Stimulated activated CD8-positive, alpha-beta memory T cell treated with anti-CD3 and anti-CD28 coated beads, Interleukin-2, amount 100 ng/mL, for 1 hour (primary cell): ENCODE measurements at places on chromosomes 5 and 9.

GRCh38 chr5:10595672-10596309, 31.9 kb downstream of the ANKRD33B start:
- DNase-seq, result no peak

DNA sequence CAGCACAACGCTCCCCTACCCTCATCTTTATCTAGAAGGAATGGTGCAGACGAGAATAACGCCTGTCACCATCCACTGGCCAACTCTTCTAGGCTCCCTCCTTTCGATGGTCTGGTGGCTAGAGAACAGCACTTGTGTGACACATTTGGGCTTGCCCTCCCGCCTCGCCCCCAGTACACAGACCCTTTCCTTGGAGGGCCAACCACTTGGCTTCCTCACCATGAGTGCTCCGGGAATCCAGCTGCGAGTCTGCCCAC, 1.4 kb downstream of the GNAQ start:
- no peak for DNase-seq

DNA sequence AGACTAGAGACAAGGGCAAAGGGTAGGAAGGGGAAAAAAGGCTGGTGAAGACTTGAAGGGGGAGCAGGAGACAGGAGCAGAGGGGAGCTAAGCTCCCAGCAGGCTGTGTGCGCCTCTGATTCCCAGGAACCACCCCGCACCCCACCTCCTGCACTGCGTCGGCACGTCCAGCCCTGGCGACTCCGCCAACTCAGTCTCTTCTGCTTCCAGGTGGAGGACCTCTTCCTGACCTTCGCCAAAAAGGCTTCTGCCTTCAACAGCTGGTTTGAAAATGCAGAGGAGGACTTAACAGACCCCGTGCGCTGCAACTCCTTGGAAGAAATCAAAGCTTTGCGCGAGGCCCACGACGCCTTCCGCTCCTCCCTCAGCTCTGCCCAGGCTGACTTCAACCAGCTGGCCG, 30.5 kb downstream of the DYNC2I2 start:
- DNase-seq, result no peak

DNA sequence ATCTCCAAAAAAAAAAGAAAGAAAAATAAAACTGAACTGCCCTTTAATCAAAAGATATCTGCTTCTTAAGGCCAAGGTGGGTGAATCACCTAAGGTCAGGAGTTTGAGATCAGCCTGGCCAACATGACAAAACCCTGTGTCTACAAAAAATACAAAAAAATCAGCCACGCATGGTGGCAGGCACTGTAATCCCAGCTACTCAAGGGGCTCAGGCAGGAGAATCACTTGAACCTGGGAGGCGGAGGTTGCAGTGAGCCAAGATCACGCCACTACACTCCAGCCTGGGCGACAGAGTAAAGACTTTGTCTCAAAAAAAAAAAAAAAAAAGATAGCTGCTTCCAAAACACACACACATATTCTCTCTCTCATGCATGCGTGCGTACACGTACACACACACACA, 17.8 kb downstream of the SCAI start:
- no peak for DNase-seq

DNA sequence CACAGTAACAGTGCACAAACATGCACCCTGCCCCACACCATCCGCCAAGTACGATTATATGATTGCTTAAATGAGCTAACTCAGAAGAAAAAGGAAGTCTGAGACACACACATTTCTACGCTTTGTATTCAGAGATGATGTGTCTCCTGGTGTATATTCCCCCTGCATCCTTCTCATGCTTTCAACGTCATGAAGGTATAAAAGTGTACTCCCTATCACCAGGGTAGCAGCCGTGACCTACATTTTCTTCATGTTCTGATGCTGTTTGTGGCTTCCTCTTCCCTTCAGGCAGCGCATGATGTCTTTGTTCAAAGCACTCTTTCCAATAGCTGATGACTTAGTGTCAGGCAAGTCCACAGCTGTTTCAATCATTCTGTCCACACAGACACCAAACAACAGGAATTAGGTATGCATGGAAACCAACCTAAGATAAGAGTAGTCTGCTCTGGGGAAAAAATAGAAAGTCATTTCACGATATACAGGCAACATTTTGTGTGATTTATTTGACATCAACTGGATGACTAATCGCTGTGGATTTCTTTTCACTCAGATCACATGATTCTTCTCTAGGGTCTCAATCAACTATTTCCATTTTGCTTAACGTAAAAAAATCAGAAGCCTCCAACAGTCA, 269.4 kb upstream of the PTGER4 start:
- peak; percentile 38 for DNase-seq

GRCh38 chr9:127123064-127123890, 842 bp upstream of the ANGPTL2 start:
- no peak for DNase-seq

DNA sequence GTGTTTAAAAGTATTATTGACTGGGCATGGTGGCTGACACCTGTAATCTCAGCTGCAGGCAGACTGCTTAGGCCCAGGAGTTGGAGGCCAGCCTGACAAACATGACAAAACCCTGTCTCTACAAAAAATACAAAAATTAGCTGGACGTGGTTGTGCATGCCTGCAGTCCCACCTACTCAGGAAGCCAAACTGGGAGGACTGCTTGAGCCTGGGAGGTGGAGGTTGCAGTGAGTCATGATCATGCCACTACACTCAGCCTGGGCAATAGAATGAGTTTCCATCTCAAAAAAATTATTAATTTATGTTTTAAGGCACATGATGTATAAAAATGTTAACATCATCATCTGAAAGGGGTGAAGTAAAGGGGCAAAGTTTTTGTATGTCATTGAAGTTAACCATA, 49.7 kb upstream of the FNIP1 start:
- DNase-seq, result no peak
